ENCODE measurements at places on chromosomes 12 and 14. TPM values are rescaled to one million over a fixed set of nuclear protein-coding genes. Genes with fewer than 3 reads are reported as not detected.
A peak's percentile ranks its signal among the peaks of the same experiment; 100 is the strongest.

Gene RBM25
- 119 TPM for polyA plus RNA-seq

DNA sequence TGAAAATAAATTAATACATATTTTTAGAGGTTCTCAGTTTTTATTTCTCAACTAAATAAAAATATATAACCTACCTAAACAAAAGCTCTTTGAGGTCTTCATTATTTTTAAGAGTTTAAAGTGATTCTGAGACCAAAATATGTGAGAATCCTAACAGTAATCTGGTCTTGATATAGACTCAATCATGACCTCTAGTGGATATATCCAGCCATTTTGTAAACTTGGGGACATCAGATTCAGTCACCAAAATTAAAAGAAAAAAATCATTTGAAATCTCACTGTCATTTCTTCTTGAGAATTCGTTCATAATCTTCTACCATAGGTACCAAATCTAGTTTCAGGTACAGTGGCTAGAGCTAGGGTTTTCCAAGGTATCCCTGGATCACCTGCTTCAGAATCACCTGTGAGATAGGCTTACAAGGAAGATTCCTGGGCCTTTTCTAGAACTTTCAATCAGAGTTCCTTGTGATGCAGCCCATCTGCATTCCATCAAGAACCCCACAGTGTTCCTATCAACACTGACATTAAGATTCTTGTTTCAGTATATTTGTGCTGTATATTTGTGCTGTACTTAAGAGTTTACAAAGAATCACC is 214.9 kb downstream of the ADAMTS20 start:
- H3K27me3 ChIP-seq: no peaks in the 10 kb centered on the region
- no peak overlapping the region for H3K4me3 ChIP-seq
- no peaks in the 10 kb centered on the region for H3K36me3 ChIP-seq
- H3K4me1 ChIP-seq: no peaks in the 10 kb centered on the region
- no peak for DNase-seq

Gene CLEC7A
- 2.5 TPM for polyA plus RNA-seq

Gene NANOG
- 0.19 TPM for polyA plus RNA-seq

Gene CLEC4D
- polyA plus RNA-seq: not detected

GRCh38 chr12:41968599-41968998 is 176.1 kb downstream of the GXYLT1 start:
- no peak for DNase-seq
- no peak overlapping the region for H3K27ac ChIP-seq
- no peaks in the 10 kb centered on the region for H3K27me3 ChIP-seq

DNA sequence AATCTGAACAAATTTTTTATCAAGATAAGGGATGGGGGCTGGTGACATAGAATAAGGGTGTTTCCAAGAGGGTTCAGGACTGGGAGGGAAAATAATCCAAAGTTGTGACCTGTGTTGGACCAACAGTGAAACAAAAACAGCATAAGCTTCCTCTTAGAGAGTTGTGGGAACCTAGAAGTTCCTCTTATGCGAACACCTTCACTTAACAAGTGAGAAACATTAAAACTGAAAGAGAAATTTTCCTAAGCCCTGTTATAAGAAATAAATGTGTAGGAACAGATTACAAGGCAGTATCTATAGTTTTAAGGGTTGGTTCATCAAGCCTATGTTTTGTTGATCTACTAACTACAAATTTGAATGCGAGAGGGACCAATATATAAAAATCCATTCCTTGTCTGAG is 58.4 kb downstream of the LLPH start:
- no peaks in the 10 kb centered on the region for H3K36me3 ChIP-seq
- H3K27me3 ChIP-seq: no peaks in the 10 kb centered on the region
- no peak overlapping the region for H3K4me3 ChIP-seq
- H3K27ac ChIP-seq: no peak overlapping the region
- H3K4me1 ChIP-seq: no peaks in the 10 kb centered on the region

GRCh38 chr12:60201891-60202290 is 606.1 kb downstream of the SLC16A7 start:
- no peaks in the 10 kb centered on the region for H3K27me3 ChIP-seq
- no peaks in the 10 kb centered on the region for H3K4me1 ChIP-seq
- DNase-seq: no peak
- H3K36me3 ChIP-seq: no peaks in the 10 kb centered on the region
- H3K27ac ChIP-seq: no peak overlapping the region

GRCh38 chr12:10998204-10998603 is at the start of gene TAS2R20:
TSS of gene TAS2R20 (minus strand) at chr12:10998304. CDS start at chr12:10997875, 429 bp downstream.
- no peak within 1 kb of the TSS for H3K27ac ChIP-seq
- no peaks in the 10 kb centered on the region for H3K27me3 ChIP-seq
- DNase-seq: no peak

GRCh38 chr14:105023791-105024480 is 3.1 kb upstream of the CDCA4 start:
- no peak overlapping the region for H3K27ac ChIP-seq
- no peak for DNase-seq
- H3K4me3 ChIP-seq: no peak overlapping the region
- H3K4me1 ChIP-seq: peaks cover 20% of the 10 kb centered on the region

DNA sequence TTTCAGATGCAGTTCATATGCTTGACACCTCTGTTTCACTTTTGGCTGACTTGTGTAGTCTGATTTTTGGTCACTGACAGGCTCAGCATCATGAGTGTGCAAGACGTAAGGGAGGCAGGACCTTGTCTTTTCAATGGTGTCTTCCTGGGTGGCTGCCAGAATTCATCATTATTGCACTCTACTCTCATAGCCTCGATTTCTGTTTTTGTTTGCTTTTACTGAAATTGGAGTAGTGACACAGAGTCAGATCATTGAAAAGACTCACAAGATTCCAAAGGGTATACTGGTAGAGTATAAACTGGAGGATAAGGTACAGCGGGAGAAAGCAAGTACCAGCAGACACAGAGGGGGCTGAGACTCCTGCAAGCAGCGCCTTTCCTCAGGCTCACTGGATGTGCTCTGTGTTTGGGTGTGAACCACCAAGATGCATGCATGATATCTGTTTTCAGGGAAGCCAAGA is 126.3 kb upstream of the FGD4 start:
- no peaks in the 10 kb centered on the region for H3K27me3 ChIP-seq
- H3K36me3 ChIP-seq: no peaks in the 10 kb centered on the region
- H3K27ac ChIP-seq: no peak overlapping the region
- DNase-seq: peak; percentile 17

GRCh38 chr12:26954027-26954426 is 15.8 kb downstream of the FGFR1OP2 start:
- H3K4me1 ChIP-seq: no peaks in the 10 kb centered on the region
- DNase-seq: no peak
- peaks cover 3% of the 10 kb centered on the region for H3K36me3 ChIP-seq
- no peaks in the 10 kb centered on the region for H3K27me3 ChIP-seq
- H3K4me3 ChIP-seq: no peak overlapping the region

GRCh38 chr12:52539083-52539820 is 13.7 kb downstream of the KRT71 start:
- peak; percentile 55 for DNase-seq
- no peaks in the 10 kb centered on the region for H3K27me3 ChIP-seq
- H3K27ac ChIP-seq: no peak overlapping the region

GRCh38 chr12:5391653-5392052 is 40.3 kb upstream of the NTF3 start:
- H3K4me1 ChIP-seq: no peaks in the 10 kb centered on the region
- no peak overlapping the region for H3K27ac ChIP-seq
- DNase-seq: no peak
- no peak overlapping the region for H3K4me3 ChIP-seq

Gene ACOT6
- polyA plus RNA-seq: 0.24 TPM

GRCh38 chr12:21521541-21521940 is 4.6 kb upstream of the SPX start:
- H3K4me1 ChIP-seq: no peaks in the 10 kb centered on the region
- no peak for DNase-seq
- no peaks in the 10 kb centered on the region for H3K27me3 ChIP-seq
- H3K36me3 ChIP-seq: no peaks in the 10 kb centered on the region
- H3K27ac ChIP-seq: no peak overlapping the region
- no peak overlapping the region for H3K4me3 ChIP-seq

- no peak overlapping the region for H3K4me3 ChIP-seq
- H3K27me3 ChIP-seq: no peaks in the 10 kb centered on the region
- no peaks in the 10 kb centered on the region for H3K4me1 ChIP-seq
- no peak overlapping the region for H3K27ac ChIP-seq
Measured at GRCh38 chr12:78721906-78722305, 142.7 kb upstream of the SYT1 start.

Gene SERPINA9
- polyA plus RNA-seq: not detected

- DNase-seq: no peak
- peaks cover 3% of the 10 kb centered on the region for H3K4me1 ChIP-seq
- H3K4me3 ChIP-seq: no peak overlapping the region
- H3K27ac ChIP-seq: no peak overlapping the region
- H3K36me3 ChIP-seq: peaks cover 9% of the 10 kb centered on the region
Measured at GRCh38 chr14:76056128-76056527, 70.6 kb downstream of the IFT43 start.

Gene ZFYVE1
- 17.1 TPM for polyA plus RNA-seq

DNA sequence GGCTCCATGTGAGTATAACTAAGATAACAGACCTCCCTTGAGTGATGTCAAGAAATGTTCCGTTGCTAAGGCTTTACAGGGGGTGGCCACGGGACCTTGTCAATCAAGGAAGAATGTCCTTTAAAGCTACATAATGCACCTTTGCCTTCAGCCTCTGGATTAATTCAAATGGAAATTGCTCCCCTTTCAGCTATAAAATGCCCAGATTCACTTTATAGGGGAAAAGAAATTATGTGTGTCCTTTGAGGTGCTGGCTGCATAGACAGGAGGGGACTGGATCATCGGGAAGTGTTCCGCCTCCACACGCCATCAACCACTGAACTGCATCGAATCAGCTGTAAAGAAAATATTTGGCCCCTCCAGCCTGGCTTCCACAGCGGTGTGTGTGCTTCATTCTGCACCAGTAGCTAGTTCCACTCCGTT is 415.4 kb downstream of the DPF3 start:
- no peaks in the 10 kb centered on the region for H3K27me3 ChIP-seq
- H3K36me3 ChIP-seq: no peaks in the 10 kb centered on the region
- no peak overlapping the region for H3K27ac ChIP-seq
- H3K4me1 ChIP-seq: peaks cover 10% of the 10 kb centered on the region
- DNase-seq: no peak

GRCh38 chr14:102711946-102712345 is 65.3 kb upstream of the TRAF3 start:
- H3K4me1 ChIP-seq: no peaks in the 10 kb centered on the region
- peaks cover 6% of the 10 kb centered on the region for H3K36me3 ChIP-seq
- H3K27me3 ChIP-seq: no peaks in the 10 kb centered on the region
- no peak overlapping the region for H3K4me3 ChIP-seq
- H3K27ac ChIP-seq: no peak overlapping the region
- no peak for DNase-seq

DNA sequence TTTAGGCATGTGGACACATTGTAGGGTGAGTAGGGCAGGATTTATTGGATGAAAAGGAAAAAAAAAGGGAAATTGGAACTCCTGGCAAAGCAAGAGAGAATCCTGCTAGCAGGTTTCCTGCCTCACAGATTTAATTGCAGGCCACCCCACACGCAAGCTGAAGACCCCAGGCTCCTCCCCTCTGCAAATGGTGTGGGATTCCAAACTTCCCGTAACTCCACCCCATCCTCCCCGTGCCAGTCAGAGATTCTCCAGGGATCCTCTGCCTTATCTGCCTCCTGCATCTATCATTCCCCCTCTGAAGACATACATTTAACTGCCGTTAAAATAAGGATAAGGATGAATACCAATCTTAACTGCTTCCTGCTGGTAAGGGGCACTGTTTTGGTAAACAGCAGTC is 249.8 kb upstream of the GARIN2 start:
- H3K27me3 ChIP-seq: no peaks in the 10 kb centered on the region
- no peak overlapping the region for H3K4me3 ChIP-seq
- H3K27ac ChIP-seq: no peak overlapping the region
- no peaks in the 10 kb centered on the region for H3K4me1 ChIP-seq
- no peak for DNase-seq

Gene TAS2R9
- 0.24 TPM for polyA plus RNA-seq

DNA sequence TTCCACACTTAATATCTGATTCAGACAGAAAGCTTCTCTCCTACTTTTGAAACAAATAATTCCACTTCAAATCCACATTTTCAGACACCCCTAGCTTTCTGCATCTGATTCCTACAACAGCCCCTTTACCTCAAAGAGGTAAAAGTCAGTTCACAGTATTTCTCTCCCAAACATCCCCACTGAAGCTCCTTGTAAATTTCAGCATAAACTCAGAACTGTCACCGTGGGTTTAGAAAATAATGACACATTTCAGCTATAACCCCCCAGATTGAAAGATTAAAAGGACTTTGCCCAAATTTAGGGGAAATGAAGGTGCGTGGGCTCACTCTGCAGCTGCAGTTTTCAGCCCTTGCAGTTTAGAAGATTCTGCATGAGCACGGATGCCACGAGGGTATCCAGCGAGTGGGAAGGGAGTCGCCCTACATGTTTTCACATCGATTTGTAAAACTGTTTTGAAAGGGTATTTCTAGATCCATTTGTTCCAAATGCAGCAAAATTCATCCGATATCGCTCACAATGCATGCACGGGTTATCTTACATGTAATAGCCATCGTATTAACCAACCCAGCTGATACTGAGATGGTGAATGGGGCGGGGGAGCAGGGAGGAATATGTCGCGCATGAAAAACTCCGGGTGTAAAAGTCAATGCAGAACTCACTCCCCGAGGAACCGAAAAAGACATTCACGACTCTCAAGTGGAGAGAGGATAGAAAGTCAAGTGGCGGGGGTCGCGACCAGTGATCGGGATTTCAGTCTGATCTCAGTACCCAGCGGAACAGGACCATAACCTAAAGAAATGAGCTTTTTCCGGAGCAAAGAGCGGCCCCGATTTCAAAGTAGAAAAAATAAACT is 5.0 kb upstream of the CCND2 start:
- DNase-seq: peak; percentile 31
- H3K36me3 ChIP-seq: no peaks in the 10 kb centered on the region
- H3K27ac ChIP-seq: peak overlapping the region; percentile 76
- H3K4me1 ChIP-seq: peaks cover 40% of the 10 kb centered on the region
- H3K4me3 ChIP-seq: peak overlapping the region; percentile 57

Gene PWP1
- polyA plus RNA-seq: 58.4 TPM
